ENCODE measurements at places on chromosomes 4 and X.
A peak's percentile ranks its signal among the peaks of the same experiment; 100 is the strongest.

- DNase-seq, result no peak
Observed at GRCh38 chr4:27154706-27155105, 294.1 kb downstream of the STIM2 start.

GRCh38 chr4:172989984-172990820 lies 178.4 kb upstream of the GALNT7 start:
- no peak for DNase-seq

- no peak for DNase-seq
Observed at GRCh38 chr4:153113061-153113837, 91.0 kb upstream of the TRIM2 start.

DNA sequence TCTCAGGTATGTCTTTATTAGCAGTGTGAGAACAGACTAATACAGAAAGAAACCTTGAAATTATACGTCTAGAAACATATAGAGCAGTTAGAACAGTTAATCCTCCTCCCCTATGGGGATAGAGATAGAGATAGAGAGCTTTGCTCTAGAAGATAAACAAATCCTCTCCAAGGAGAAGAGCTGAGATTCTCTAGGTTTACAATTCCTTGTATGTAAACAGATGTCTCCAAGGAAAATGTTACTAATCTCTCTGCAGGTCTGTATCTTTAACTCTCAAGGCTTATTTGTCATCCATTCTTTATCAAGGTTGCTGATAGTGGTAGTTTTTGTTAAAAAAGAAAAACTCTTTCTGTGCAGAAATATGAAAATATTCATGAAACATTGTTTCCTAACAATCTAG lies 282.1 kb upstream of the GIMD1 start:
- no peak for DNase-seq

GRCh38 chr4:181674315-181674875 lies 568.8 kb upstream of the TENM3 start:
- DNase-seq, result no peak

- DNase-seq, result peak; percentile 2
Observed at GRCh38 chr4:54439831-54440243, 210.7 kb downstream of the PDGFRA start.

DNA sequence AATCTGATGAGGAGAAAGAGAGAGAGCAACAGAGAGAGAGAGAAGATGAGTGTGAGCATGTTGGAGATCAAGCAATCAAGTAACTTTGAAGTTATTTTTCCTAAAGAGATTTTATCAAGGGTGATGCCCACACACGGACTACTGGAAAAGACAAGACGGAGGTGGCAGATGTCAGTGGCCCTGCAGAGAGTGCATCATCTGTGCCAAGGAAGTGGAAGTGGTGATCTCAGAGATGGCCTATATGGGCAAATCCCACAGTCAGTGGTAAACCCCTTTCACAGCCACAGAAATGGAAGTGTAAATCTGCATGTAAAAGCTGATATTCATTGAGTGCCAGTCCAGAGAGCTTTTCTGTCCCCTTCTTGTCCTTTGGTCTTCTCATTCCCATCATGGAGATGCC lies 577.2 kb upstream of the AADAT start:
- DNase-seq, result no peak

- DNase-seq, result no peak
Observed at GRCh38 chr4:42348247-42348646, 49.0 kb upstream of the SHISA3 start.

GRCh38 chrX:15952212-15952611 lies 97.6 kb upstream of the AP1S2 start:
- no peak for DNase-seq

DNA sequence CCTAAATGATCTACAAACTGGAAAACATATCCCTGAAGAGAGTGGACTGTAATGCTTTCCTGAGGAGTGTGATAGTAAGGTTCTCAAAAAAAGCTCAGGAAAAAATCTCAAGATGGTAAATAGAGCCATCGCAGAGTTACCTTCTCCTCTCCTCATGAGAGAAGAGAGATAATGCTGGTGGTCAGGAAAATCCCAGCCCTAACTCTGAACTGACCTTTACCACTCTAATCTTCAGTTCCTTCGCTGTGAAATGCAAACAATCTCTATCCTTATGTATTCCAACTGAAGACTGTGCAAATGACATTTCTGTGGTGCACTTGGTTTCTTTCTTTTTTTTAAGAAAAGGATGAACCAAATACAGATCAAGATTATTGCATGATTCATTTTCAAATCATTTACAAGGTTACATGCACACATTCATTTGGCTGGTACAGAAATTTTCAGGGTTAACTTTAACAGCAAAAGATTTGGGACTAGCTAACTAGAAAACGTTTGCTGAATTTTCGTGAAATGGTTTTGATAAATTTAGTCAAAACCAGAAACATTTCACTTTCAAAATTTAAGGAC lies 8.3 kb downstream of the PPM1K start:
- no peak for DNase-seq

DNA sequence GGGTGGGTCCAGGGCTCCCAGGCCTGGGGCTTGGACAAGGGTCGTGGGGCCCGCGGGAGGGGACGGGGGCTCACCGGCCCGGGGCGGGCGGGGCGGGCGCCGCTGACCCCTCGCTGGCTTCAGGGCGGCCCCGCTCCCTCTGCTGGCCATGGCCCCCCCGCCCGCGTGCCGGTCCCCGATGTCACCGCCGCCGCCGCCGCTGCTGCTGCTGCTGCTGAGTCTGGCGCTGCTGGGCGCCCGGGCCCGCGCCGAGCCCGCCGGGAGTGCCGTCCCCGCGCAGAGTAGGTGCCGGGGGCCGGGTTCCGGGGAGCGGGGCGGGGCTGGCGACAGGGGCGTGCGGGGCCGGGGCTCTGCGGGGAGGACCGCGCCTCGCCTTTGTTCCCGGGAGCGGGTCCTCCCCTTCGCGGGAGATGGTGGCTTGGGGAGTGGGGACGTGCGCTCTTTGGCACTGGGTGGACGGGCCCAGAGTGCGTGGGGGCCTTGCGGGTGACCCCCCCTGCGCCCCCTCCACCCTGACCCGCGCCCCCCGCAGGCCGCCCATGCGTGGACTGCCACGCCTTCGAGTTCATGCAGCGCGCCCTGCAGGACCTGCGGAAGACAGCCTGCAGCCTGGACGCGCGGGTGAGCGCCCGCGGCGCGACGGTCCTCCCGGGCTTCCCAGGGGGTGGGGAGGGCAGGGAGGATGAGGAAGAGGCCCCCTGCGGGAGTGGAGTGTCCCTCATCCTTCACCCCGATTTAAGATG lies 16.8 kb upstream of the NAT8L start:
- no peak for DNase-seq

GRCh38 chr4:170005472-170005871 lies 20.7 kb downstream of the MFAP3L start:
- DNase-seq, result no peak

DNA sequence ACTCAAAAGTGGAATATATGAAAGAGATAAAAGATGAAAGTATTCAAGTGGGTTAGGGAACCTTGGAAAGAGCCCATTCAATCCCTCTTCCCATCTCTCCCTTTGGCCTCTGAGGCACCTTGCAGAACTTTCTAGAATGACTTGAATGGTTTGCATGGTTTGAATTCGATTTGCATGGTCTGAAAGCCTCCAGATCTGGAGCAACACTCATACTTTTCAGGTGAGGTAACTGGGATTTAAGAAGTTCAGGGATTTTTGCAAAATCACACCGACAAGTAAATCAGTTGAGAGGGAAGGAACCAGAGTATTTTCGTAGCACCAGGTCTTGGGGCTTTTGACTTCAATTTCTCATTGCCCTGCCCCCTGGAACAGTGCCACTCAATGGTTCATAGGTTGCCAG lies 476.0 kb upstream of the FTHL17 start:
- DNase-seq, result no peak

DNA sequence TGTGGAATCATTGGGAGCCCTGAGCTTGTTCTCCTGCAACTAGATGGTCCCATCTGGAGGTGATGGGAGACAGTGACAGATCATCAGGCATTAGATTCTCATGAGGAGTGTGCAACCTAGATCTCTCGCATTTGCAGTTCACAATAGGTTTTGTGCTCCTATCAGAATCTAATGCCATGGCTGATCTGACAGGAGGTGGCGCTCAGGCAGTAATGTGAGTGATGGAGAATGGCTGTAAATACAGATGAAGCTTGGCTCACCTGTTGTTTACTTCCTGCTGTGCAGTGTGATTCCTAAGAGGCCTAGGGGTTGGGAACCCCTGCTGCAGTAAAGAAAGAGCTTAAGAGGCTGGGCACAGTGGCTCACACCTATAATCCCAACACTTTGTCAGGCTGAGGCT lies 42.2 kb upstream of the PUDP start:
- DNase-seq, result no peak

- DNase-seq, result peak; percentile 7
Observed at GRCh38 chrX:7147413-7147977, at the start of gene STS. TSS of gene STS (plus strand) at chrX:7147712. CDS start at chrX:7253200, 105,488 bp downstream.

DNA sequence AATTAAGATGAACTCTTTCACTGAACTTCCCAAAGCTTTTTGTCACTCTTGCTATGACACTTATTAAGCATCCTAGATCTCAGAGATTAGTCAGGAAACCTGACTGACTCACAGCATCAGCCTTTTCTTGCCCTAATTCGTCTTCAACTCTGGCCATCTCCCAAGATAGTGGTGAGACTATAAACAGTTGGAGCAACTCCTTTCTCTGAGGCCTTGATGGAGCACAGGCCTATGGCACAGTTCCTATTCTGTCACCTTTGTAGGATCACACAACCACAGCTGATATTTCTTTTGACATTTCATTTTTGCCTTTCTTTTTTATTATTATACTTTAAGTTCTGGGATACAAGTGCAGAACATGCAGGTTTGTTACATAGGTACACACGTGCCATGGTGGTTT lies 217.6 kb downstream of the PRR32 start:
- no peak for DNase-seq

- no peak for DNase-seq
Observed at GRCh38 chrX:13669246-13669737, 16.4 kb downstream of the TCEANC start.

DNA sequence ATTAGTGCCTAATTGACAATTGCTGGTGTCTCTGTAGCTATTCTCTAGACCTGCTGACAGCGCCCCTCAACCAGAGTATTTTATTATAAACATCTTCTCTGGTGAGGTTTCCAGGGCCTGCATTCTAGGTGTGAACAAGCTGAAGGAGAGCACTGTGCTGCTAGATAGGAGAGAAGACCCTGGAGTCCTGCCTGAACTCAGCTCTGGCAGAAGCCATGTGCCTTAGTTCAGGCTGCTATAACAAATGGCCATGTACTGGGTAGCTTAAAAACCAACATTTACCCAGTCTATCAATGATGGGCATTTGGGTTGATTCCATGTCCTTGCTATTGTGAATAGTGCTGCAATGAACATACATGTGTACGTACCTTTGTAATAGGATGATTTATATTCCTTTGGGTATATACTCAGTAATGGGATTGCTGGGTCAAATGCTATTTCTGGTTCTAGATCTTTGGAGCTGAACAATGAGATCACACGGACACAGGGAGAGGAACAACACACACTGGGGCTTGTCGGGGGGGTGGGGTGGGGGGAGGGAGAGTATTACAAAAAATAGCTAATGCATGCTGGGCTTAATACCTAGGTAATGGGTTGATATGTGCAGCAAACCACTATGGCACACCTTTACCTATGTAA lies 185.5 kb upstream of the CPEB2 start:
- DNase-seq, result no peak

- DNase-seq, result no peak
Observed at GRCh38 chr4:154329268-154329868, 162.2 kb downstream of the DCHS2 start.

DNA sequence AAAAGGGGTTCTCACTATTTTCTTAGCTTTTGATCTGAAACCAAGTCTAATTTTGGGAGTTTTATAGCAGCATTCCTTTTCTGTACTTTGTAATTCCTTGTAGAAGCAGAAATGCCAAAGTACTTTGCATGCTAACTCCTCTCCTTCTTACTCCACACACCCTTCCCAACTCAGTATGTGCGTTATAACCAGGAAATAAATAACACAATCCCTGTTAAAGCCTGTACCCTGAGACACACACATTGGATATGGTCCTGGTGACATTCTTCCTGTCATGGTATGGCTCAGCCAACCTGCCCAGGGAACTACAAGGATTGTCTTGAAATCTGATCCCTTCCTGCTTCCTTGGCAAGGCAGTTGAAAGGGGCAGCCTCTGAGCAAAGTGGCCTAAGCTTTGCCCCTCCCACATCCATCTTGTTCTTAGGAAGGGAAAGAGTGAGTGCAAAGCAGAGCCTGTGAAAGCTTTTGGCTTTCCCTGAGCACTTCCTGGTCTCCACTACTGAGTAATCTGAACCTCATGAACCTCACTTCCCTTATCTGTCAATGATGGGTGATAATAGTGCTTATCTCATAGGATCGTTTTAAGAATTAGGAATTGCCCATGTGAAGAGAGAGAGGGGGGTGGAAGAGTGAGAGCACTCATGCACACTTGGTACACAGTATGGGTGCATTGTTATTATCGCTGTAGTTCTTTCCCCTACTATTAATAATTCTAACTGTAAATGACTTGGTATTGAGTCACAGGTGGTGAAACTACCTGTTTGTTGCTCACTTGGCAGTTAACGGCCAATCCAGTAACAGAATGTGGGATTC lies 109.3 kb downstream of the AFF2 start:
- no peak for DNase-seq

GRCh38 chr4:104870495-104871233 lies 276.0 kb upstream of the TET2 start:
- no peak for DNase-seq

DNA sequence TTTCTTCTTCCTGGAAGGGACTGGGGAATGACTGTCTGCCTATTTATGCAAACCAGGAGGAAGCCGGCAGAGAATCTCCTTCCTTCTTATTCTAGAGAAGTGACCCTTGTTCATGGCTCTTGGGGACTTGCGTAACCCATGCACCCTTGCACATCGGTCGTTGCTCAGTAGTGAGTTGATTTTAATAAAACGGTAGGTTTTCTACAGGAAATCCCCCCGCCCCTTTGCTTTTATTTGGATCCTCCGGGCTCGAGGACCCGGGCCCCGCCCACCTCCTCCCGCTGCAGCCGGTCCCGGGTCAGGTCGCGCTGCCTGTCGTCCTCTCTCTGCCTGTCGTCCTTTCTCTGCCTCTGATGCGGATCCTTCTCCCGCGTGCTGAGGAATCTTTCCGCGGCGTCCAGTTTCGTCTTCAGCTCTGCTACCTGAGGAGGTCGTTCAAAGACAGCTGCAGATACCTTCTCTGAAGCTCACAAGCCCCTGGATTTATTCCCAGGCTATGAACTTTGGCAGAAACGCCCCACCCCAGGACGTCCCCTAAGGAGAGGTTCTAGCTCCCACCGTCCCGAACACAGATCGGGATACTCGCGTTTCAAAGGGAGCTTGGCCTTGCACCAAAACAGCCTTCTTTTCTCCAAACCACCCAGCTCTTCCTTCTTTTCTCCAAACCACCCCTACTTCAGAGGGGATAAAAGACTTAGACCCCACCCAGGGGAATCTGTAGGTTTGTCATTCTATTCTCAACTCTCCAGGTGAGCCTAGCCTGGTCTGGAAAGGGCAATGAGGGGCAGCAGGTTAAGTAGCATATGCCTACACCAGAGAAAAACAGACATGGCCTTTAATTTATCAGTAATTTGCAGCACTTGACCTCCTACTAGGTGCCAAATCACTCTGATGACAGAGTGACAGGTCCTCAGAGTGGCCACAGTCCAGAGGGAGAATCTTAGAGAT lies 7.0 kb downstream of the TNIP3 start:
- no peak for DNase-seq

- DNase-seq, result no peak
Observed at GRCh38 chr4:81498551-81499099, 26.9 kb upstream of the RASGEF1B start.
